Pons (tissue), 1 donor: ENCODE measurements at places on chromosomes 4 and X.
A peak's percentile ranks its signal among the peaks of the same experiment; 100 is the strongest.

DNA sequence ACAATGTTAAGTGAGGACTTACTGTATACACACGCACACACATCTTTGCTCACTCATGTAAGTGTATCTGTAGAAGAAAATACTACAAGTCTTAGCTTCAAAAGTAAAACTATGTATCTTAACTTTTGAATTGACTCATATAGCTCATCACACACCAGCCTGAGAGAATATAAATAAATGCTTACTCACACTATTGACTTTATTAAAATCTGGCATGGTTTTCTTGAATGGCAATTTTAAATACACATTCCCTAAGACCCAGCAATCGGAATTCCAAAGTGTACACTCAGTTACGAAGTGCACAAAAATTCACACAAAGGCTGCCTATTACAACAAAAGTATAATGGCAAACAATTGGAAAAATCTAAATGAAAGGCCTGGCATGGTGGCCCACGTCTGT, 2.0 kb downstream of the ERCC6L start:
- no peak for DNase-seq

- no peak for DNase-seq
Measured at GRCh38 chr4:7831330-7831729, 108.3 kb downstream of the AFAP1 start.

- DNase-seq, result no peak
Measured at GRCh38 chrX:134658002-134658759, at the start of gene PLAC1. PLAC1 (minus strand) TSS chrX:134658471; CDS start chrX:134566682, 91,789 bp downstream.

- peak; percentile 42 for DNase-seq
Measured at GRCh38 chr4:138595731-138596460, 353.7 kb upstream of the SLC7A11 start.

DNA sequence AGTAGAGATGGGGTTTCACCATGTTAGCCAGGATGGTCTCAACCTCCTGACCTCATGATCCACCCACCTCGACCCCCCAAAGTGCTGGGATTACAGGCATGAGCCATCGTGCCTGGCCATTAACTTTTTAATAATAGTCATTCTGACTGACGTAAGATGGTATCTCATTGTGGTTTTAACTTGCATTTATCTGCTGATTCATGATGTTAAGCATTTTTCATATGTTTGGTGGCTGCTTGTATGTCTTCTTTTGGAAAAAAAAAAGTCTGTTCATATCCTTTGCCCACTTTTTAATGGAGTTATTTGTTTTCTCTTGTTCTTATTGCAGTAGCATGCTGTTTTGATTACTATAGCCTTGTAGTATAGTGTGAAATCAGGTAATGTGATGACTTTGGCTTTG, 45.8 kb downstream of the ANXA10 start:
- DNase-seq, result no peak

GRCh38 chr4:118099106-118099505, 64.8 kb downstream of the NDST3 start:
- no peak for DNase-seq

- no peak for DNase-seq
Measured at GRCh38 chr4:72366601-72367000, 202.4 kb downstream of the ADAMTS3 start.

GRCh38 chr4:163132469-163133218, 34.0 kb downstream of the NAF1 start:
- DNase-seq, result no peak

DNA sequence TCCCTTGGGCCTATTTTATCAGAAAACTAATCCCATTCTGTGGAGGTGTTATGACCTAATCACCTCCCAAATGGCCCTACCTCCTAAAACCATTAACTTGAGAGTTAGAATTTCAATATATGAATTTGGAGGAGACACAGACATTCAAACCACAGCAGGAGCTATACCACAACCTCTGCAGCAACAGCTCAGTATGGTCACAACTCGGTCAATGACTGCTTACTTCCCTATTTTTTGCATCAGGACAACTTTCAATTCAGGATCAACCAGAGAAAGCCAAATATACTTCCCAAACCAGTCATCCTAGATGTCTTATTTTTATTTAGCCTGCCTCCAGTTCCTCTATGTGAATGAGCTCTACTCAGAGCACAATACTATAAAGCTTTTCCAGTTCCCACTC, 11.3 kb upstream of the SMARCA5 start:
- DNase-seq, result no peak

DNA sequence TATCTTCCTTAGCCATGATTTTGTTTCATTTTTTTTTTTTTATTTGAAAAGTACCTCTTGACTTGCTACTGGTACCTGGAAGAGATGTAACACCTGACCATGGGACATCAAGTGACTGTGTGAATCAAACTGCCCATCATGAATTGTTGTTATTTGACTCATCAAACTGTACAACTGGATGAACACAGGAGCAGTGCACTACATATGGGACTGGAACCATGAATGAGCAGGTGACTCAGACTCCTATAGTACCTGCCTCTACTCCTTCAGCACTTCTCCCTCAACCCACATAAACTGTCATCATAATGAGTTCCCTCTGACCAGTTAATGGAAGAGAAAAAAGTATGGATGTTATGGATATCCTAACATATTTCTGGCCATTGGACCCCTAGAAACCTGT, 15.9 kb upstream of the UBE2D3 start:
- DNase-seq, result no peak

- DNase-seq, result no peak
Measured at GRCh38 chrX:153578200-153578835, 20.6 kb downstream of the CCNQ start.

DNA sequence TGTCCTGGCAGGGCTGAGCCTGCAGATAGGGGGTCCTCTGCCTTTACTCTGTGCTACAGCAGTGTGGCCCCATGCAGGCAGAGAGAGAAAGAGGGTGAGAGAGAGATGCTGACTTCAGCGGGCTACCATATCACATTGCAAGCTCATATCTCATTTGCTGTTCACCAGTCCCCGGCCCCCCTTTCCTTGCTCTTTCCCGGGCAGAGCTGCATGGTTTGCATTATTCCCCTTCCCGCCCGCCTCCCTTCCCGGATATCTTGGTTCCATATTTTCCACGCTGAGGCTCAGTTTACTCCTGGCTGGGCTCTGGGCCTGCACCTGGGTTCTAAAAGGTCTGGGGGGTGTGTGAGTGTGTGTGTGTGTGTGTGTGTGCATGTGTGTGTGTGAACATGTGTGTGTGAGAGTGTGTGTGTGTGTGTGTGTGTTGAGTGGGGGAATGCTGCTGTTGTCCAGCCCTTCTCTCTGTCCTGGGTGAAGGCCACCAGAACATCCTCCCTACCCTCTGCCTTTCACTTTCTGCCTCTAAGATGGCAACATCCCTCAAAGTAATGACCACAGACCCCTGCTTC, 63.5 kb downstream of the PJA1 start:
- no peak for DNase-seq
